Central memory CD8-positive, alpha-beta T cell (primary cell): ENCODE measurements at places on chromosomes 4 and X.

- DNase-seq: no peak
Observed at GRCh38 chr4:19983072-19983471, 268.6 kb upstream of the SLIT2 start.

DNA sequence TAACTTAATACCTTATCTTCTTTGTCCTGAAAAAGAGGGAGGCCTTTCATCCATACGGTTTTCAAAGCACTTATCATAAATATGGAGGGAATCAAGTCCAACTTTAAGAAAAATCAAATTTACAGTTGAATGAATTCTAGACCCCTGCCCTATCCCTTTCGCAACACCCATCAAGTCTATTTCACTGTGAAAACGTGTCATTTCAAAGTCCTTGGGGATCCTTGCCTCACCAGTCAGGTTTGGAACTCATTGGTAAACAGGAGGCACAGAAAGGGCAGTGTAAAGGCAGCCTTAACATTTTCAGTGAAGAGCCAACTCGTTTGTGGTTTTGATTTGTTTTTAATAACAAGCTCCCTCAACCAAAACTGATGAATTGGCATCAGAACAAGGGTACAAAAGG lies 66.5 kb downstream of the AMOT start:
- DNase-seq: no peak

DNA sequence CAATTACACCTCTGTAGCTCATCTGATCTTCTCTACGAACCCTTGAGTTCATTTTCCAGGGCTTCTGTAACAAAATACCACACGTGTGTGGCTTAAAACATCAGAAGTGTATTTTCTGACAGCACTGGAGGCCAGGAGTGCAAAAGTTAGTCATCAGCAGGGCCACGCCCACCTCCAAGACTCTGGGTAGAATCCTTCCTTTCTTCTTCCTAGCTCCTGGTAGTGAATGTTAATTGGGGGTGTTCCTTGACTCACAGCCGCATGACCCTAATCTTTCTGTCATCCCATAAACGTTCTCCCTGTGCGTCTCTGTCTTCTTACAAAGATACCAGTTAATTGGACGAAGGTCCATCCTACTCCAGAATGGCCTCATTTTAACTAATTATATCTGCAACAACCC lies 115.0 kb downstream of the TRIML1 start:
- DNase-seq: no peak

DNA sequence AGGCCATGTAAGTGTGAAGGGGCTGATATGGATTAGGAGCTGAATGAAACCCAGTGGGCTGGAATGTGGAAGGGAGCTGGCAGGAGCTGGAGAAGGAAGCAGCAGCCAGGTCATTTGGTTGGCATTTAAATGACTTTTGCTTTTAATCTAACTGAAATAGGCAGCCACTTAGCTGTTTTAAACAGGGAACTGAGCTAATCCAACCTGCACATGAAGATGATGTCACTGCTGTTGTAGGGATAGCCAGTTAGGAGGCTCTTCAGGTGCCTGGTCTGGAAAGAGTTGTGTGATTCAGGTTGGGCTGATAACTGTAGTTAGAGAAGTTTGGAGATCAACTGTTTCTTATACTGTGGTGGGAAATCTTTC lies 122.4 kb downstream of the PALLD start:
- no peak for DNase-seq

DNA sequence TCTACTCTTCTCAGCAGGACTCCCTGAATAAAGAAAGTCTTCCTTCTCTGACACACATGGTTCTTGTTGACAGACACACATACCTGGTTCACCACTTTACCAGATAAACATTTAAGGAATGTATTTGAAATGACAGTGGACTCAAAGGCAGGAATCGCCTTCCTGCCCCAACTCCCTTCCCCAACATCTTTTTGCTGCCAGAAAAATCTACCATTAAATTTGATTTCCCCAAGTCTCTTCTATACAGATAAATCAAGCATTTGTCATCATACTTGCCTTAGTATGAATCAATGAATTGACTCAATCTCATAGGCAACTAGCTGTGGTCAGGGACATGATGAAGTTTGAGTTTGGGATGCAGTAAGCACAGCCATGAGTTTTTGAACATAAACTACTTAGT lies 23.3 kb upstream of the ANXA5 start:
- no peak for DNase-seq

- DNase-seq: no peak
Observed at GRCh38 chrX:21683941-21684340, 25.8 kb upstream of the KLHL34 start.

- DNase-seq: no peak
Observed at GRCh38 chr4:80265571-80266252, 752 bp upstream of the FGF5 start.
